ENCODE measurements at places on chromosomes 13 and 19. TPM values are rescaled to one million over a fixed set of nuclear protein-coding genes. Genes with fewer than 3 reads are reported as not detected.
A peak's percentile ranks its signal among the peaks of the same experiment; 100 is the strongest.

DNA sequence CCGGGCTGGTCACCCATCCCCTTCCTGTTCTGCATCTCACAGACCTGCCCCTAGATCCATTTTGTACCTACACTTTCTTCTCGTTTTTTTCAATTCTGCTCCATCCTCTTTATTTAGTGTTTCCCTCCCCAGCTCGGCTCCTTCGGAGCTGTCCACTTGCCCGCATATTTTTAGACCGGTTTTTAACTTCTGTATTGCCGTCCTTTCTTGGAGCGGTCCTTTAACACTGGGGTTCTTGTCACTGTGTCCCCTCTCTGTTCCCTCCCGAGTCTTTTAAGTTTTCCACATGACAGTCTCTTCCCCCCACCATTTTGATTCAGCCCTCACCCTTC, 1.7 kb downstream of the ARHGAP35 start:
- DNase-seq = peak; percentile 71

DNA sequence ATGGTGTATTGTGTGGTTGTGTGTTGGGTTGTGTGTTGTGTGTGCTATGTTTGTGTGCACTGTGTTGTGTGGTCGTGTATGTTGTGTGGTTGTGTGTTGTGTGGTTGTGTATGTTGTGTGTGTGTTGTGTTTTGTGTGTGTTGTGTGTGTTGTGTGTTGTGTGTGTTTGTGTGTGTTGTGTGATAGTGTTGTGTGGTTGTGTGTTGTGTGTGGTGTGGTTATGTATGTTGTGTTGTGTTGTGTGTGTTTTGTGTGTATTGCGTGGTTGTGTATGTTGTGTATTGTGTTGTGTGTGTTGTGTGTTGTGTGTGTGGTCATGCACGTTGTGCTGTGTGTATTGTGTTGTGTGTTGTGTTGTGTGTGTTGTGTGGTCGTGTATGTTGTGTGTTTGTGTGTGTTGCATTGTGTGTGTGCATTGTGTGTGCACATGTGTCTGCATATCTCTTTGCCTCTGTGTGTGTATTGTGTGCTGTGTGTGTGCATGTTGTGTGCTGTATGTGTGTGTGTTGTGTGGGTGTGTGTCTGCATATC, 2.9 kb downstream of the C3 start:
- no peak for DNase-seq

DNA sequence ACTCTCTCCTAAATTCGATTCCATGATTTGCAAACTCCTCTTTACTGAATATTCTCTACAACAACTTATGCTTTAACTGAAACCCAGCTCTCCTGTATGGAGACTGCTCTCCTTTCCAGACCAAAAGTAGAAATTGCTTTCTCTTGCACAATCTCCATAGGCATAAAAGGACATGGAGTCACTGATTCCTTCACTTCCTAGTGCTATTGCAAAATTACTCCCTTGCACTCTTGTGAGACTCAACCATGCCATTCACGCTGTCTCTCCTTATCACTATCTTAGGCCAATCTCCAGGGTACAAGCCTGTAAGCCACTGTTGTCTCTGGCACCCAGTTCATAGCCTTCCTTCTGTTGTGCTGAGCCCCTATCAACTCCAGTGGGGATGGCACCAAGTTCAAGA, 30.6 kb downstream of the SERPINE3 start:
- no peak for DNase-seq

DNA sequence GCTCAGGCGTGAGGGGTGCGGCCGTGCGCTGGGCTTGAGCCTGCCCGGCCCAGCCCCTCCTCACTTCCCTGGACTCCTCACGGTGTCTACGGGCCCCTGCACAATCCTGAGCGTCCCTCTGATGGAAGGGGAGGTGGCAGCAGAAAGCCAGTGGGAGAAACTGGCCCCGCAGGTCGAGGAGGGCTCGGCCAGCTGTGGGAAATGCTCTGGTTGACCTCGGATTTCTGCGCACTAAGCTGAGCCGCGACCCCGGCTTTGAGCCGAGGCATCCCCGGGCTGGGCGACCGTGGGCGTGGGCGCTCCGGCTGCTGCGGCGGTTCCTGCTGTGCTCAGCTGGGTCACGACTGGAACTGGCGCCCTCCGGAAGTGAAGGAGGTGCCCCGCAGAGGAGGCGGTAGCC, 70.1 kb downstream of the ZNF208 start:
- no peak for DNase-seq

DNA sequence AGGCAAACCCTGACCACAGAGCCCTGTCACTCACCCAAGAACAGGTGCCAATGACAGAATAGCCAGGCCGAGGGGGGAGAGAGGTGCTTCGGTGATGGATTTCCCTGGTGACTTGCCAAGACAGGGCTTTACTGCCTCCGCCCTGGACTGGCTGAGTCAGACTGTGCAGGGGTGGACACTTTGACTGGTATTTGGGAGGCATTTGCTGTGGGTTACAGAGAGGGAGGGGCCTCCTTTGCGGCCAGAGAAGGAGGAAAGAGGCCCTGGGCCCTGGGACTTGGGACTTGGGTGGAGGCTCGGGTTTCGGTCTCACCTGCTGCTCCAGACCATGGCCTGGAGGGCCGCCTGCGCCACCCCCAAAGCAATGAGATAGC, 4.6 kb upstream of the EPS8L1 start:
- peak; percentile 97 for DNase-seq

GRCh38 chr13:21557995-21558394, 46.0 kb downstream of the MICU2 start:
- DNase-seq = no peak

GRCh38 chr19:45693106-45693788, 781 bp downstream of the QPCTL start:
- peak; percentile 94 for DNase-seq

- no peak for DNase-seq
These were observed at the start of gene ONECUT3 for GRCh38 chr19:1752757-1753728. ONECUT3 (plus strand) TSS chr19:1753506; CDS start chr19:1753663, 157 bp downstream.

- peak; percentile 92 for DNase-seq
These were observed 34.6 kb upstream of the SLC46A3 start for GRCh38 chr13:28753208-28753892.

- peak; percentile 4 for DNase-seq
These were observed 5.4 kb upstream of the ICAM3 start for GRCh38 chr19:10344780-10345179.

GRCh38 chr13:91493442-91493841, 95.0 kb downstream of the GPC5 start:
- DNase-seq = no peak

DNA sequence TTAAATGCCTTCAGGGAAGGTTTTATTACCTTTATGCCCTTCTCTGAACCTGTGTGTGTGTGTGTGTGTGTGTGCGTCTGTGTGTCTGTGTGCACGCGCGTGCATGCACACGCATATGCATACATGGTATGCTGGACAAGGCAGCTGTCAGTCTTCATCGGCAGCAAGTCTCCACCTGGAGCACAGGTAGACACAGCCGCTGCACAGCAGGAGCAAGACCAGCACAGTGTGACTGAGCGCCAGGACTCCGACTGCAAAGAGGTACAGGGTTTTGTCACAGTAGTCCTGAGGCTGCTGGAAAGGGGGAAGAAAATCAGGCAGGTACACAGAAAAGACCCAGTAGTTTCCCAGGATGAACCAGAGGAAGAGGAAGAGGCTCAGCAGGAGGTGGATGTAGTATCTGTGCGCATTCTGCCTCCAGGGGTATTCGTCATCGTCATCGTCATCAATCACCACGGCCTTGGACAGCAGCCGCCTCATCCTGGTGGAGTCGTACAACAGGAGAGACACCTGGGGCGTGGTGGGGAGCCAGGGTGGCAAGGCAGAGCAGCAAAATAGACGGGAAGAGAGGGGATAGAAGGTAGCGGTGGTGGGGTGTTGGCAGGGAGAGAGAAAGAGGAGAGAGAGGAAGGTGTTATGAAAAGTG, 12.8 kb upstream of the DHRS12 start:
- DNase-seq = no peak

- no peak for DNase-seq
These were observed 13.1 kb upstream of the TMEM161A start for GRCh38 chr19:19151418-19151817.

DNA sequence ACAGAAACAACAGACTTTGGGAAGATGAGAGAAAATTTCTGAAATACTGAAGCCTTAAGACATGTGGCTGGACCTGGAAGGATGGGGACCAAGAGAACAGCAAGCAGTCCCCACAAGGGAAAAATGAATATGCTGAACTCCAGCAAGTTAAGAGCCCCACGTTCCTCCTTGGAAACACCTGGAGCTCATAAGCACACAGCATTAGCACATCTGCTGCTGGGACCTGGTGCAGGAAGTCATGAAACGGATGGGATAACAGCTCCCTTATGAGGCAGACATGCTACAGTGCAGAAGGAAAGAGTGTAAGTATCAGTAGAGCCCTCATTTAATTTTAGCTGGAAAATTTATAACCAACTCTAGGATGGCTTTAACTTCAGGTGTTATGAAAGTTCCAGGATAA, 67.3 kb downstream of the SLC15A1 start:
- DNase-seq = peak; percentile 19

DNA sequence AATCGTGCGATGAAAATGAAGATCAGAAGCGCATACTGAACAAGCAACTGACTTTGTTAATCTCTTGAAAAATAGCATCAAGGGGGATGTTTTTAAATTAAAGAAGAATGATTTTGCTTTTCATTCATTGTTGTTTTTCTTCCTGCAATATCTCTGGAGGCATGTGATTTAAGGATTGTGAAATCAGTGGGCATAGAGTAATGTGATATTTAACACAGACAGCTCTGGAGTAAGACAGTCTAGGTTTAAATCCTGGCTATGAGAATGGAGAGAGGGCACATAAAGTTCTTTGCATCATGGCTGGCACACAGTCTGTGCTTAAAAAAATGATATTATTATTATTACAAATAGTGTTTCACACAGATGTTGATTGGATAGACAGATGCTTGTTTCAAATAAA, 243.1 kb upstream of the NBEA start:
- peak; percentile 66 for DNase-seq

DNA sequence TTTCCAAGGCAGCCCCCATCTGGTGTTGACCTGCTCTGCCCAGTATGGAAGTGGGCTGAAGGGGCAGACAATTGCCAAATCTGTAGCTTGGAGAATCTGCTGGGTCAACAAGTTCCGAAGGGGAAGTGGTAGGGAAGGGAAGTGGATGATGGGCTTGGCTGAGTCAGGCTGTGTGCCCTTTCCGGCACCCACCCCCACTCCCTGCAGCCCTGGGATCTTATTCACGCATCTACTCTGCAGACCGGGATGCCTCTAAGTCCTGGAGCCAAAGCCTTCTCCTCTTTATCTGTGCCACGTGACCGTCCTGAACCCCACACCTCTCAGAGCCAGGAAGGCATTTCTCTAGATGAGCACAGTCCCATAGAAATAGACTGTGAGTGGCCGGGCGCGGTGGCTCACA, 7.5 kb upstream of the C5AR2 start:
- DNase-seq = no peak

DNA sequence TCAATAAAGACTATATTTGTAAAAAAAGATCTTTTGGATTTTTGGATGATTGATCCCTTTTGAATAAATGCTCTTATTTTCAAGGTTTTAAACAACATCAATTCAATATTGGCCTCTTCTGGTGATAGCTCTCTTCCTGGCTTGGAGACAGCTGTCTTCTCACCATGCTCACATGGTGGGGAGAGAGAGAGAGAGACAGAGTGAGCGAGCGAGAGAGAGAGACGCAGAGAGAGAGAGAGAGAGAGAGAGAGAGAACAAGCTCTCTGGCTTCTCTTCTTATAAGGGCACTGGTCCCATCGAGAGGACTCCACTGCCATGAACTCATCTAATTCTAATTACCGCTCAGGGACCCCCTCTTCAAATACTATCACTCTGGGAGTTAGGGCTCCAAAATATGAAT, 32.1 kb upstream of the FARP1 start:
- no peak for DNase-seq

DNA sequence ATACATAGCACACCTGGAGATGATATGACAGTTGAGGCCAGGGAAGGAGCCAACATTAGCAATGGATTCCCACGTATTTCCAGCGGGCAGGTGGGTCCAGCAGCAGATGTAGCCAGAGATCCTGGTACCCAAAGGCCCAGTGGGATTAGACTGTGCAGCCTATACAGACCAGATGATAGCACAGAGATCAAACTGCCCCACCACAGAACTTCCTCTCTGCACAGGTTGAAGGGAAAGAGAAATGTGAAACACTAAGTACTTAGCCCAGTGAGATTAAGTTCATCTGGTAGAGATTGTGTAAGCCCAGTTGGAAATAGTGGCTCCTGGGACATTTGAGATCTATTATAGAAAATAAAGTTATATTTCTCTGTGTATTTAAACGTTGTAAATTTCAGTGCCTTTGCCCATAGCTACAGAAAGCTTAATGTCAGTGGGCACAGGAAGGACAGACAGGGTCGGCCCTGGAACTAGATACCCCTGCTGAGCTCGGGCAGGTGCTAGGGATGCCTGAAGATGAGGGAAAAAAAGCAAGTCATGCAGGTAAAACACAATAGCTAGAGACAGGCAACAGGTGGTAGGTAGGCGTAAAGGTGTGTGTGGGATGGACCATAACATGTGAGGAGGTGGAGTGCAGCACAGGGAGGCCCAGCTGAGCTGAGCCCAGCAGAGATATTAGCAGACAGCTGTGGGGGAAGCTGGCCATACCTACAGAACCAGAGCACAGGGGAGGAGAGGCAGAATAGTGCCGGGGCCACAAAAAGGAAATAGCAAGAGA, 27.3 kb upstream of the SPATA13 start:
- DNase-seq = no peak

DNA sequence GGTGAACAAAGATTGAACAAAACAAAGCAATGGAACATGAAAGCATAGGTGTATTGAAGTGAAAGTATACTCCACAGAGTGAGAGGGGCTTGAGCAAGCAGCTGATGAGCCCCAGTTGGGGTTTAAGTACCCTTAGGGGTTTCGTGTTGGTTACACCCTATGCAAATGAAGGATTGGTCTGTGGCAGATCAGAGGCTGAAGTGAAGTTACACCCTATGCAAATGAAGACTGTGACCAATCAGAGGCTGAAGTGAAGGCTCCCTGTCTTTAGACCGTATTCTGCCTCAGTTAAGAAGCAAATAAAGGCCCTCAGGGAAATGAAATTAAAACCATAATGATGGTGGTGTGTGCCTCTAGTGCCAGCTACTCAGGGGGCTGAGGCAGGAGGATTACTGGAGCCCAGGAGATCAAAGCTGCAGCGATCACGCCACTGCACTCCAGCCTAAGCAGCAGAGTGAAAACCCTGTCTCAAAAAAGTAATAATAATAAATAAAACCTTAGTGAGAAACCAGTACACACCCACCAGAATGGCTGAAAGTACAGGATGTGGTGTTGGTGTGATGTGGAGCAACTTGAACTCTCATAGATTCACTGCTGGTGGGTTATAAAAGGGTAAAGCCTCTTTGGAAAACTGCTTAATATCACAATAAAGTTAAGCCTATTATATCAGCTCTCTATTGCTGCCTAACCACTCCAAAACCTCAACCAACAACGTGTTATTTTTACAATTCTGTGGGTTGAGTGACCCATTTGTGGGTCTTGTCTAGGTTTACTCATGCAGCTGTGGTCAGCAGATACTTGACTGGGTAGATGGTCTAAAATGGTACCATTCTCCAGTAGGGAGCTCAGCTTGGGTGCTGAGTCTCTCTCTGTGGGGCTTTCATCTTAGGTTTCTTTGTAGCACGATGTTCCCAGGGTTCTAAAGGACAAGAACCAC, 12.8 kb upstream of the UPF3A start:
- peak; percentile 51 for DNase-seq

- peak; percentile 99 for DNase-seq
These were observed 1.2 kb upstream of the KLF16 start for GRCh38 chr19:1864480-1865171.

Gene ZDHHC20
- total RNA-seq = 110 TPM

Gene ANKLE1
- not detected for total RNA-seq

Gene PRSS57
- not detected for total RNA-seq

Gene DNAJC15
- 13.0 TPM for total RNA-seq

Gene ABCA7
- 43.0 TPM for total RNA-seq

Gene ACER1
- not detected for total RNA-seq

Gene NEK3
- 8.0 TPM for total RNA-seq

Gene SRRM5
- total RNA-seq = not detected

Gene MKNK2
- 84.6 TPM for total RNA-seq
